ENCODE measurements at places on chromosomes 1 and 21. TPM values are rescaled to one million over a fixed set of nuclear protein-coding genes. Genes with fewer than 3 reads are reported as not detected.
A peak's percentile ranks its signal among the peaks of the same experiment; 100 is the strongest.

Gene HSPG2
- total RNA-seq: 656 TPM

Gene PSRC1
- total RNA-seq: 26.1 TPM

Gene RNU1-4
- 3,957 TPM for total RNA-seq

Gene ALX3
- 2.8 TPM for total RNA-seq

Gene SLC25A34
- 6.0 TPM for total RNA-seq

Gene MT1HL1
- not detected for total RNA-seq

Gene INTS11
- total RNA-seq: 177 TPM

Gene KIF17
- 1.1 TPM for total RNA-seq

Gene HSD3B1
- total RNA-seq: not detected

DNA sequence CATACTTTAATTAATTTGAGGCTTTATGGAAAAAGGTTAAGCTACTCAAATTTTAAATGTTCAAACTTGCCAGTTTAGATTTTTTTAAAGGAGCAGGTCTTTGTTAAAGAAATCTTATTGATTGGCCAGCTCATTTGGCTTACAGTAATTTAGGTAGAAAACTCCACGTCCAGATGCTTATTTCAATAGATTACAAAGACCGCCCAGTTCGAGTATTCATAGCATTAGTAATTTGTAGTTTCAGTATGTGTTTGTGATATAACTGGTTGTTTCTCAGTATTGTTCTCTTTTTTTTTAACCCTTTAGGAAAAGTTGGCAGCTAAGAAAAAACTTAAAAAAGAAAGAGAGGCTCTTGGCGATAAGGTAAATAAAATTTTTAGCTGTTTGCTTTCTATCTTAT, 1.6 kb downstream of the RPF1 start:
- no peak for DNase-seq

- no peak for DNase-seq
Measured at GRCh38 chr1:52328615-52329014, 37.4 kb downstream of the CC2D1B start.

- no peak for DNase-seq
Measured at GRCh38 chr1:176863613-176864012, 300.9 kb downstream of the ASTN1 start.

GRCh38 chr1:197920414-197921117, 3.4 kb downstream of the LHX9 start:
- no peak for DNase-seq

- DNase-seq: no peak
Measured at GRCh38 chr1:246086191-246086590, 420.9 kb downstream of the SMYD3 start.

- DNase-seq: no peak
Measured at GRCh38 chr1:166950156-166950555, 25.2 kb downstream of the ILDR2 start.

DNA sequence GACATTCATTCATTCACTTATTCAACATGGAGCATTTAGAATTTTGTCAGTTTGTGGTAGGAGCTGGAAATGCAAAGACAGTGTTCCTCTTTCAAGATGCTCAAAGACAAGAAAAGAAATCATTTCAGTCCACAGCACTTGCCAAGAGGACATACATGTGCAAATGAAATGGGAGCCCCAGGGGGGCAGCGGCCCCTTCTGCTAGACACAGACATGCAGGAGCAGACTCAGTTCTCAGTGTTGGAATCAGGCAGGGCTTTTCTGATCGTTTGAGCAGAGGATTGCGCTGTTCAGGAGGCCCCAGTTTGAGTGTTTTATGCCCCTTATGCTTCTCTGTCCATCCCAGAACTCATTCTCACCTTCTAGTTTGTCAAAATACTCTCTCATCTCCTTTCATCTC, 35.6 kb upstream of the VASH2 start:
- DNase-seq: no peak

DNA sequence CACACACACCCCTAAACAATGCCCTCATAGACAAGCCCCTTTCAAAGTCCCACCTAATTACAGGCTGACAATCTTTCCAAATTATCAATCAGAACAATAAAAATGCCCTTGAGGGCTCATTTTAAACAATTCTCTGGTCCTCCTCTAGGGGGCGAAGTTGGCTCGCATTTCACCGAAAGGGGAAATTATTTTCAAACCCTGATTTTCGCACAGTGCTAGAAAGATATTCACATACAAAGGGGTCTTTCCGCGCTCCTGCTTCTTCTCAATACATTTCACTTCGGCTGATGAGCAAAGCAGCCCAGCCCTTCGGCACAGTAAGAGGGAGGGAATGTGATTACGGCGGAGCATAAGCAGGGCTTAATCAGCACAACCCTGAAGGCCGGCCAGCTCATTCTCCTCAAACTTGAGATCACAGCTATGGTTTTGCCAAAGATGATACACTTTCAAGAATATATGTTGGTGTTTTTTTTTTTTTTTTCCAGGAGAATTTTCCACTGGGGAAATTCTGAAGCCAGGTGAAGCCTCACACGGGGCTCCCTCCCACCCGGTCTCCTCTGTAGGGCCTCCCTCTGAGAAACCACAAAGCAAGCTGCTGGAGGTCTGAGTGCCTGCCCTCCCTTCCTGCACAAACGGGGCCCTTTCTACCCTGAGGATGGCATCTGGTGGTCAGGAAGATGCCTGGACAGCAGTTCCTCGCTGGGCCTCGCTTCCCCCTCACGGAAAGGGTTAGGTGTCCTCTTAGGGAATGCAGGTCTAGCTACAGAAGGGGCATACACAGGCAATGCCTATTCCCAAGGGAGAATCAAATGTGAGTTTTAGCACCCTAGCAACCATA, 66.9 kb downstream of the GNG12 start:
- peak; percentile 37 for DNase-seq

DNA sequence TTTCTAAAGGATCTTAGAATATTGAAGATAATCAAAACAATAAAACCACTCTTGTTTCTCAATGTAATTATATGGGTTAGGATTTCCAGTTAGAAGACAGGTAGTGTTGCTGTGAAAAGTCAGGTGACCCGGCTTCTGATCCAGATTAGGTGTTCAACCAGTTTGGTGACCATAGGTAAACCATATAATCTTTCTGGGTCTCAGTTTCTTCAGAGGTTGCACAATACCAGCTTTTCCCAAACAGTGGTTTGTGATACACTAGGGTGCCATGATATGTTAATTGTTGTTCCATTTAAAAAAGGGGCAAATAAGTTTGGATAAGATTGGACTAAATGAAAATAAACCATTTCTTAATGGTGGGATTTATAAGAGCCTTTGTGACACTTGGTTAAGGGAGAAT, 64.5 kb upstream of the DMRTA2 start:
- no peak for DNase-seq

GRCh38 chr1:84271441-84272151, 29.9 kb upstream of the SAMD13 start:
- no peak for DNase-seq

- no peak for DNase-seq
Measured at GRCh38 chr1:182198006-182198605, 136.6 kb upstream of the ZNF648 start.

DNA sequence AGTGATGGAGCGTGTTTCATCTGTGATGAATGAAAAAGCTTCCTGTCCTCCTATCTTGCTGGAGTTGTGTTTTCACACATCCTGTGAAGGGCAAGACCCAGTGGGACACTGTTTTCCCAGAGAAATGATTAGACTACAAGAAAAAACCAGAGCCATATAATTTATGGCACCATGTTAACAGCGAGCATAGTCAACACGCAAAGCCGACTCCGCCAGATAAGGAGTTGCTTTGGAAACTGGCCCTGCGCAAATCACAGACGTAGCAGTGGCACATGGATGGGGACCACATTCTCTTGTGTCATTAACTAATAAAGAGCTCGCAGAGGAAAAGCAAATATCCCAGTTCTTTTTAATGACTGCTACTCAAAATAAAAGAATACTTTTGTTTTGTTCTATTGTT, 471.2 kb upstream of the RUNX1 start:
- DNase-seq: no peak

Measured in progenitor cell of endocrine pancreas (in vitro differentiated cells).